Activated naive CD4-positive, alpha-beta T cell treated with anti-CD3 and anti-CD28 coated beads, Interleukin-2, amount 50 U/mL, for 72 hours (primary cell): ENCODE measurements at places on chromosomes 5 and 9. TPM values are rescaled to one million over a fixed set of nuclear protein-coding genes. Genes with fewer than 3 reads are reported as not detected.

- no peak for DNase-seq
Observed at GRCh38 chr5:86684222-86684621, 66.5 kb downstream of the COX7C start.

DNA sequence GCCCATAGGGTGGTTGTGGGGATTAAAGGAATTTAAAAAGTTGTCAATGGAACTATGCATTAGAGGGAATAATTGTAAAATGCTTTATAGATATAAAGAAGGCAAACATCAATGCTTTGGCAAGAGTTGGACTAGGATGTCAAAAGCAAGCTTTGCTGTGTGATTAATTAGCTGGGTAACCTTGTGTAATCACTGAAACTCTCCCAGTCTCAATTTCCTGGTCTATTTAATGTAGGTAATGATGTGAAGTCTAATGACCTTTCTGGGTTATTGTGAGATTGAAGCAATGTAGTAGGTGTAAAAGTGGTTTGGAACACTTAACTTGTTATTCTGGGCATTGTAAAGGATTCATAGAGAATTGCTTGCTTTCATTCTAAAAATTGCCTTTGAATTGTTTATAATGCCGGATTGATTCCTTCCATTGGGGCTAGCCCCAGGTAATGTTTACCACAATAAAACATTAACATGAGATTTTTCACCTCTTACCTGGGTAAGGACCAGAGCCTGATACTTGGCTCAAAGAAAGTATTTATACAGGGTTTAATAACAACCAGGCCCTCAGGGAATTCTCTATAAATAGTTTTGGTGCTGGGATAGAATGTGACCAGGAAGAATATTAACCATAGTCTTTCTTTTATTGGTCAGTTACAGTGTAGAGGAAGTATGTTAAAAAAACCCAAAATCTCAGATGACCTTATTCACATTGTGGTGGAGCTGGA, 30.0 kb upstream of the CLINT1 start:
- no peak for DNase-seq

DNA sequence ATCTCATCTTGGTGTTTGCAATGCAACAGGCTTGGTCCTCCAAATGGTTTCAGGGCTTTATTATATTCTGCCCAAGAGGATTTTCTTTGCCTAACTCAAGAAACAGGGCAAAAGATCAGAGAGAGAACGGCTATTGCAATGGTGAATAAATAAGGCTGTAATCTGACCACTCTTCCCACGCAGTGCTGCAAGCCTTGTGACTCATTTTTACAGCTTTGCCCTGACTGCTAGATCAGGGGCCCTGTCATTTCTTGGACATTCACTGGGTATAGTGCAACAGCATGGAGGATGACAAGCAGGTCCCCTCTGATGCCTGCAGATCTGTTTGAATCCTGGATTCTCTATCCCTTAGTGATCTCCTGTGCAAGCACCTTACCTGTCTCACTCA, 459.1 kb downstream of the EBF1 start:
- no peak for DNase-seq

Gene FLT4
- total RNA-seq, result 2.6 TPM

DNA sequence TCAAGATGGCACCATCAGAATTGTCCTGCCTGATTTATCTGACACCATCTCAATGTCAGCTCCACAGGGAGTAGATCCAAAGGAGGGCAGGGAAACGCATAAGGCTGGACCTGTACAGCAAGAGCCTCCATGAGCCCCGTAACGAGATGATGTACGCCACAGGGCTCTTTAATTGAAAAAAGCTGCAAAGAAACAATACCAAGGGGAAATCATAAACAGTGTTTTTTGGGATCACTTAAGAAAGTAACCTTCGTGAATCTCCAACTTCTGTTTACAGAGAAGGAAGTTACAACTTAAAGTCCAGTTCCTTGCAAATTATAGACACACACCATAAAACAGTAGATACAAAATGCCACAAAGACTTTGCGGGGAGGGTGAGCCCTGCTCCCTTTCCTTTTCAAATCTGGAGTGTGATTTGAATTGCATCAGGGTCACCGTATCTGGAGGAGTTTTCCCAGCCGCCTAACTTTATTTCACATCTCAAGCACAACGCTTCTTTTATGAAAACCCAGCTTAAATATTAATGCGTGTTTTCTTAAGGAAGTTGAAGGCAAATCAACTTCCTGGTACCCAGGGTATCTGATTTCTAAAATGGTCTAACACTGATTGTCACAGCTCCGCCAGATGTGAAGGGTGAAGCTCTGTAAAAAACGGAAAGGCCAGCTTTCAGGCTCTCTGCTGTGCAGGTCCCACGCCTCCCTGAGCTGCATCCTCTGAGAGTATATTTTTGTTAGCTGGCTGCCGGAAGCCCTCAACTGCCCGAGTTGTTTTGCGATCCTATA, 88.9 kb downstream of the EBF1 start:
- DNase-seq, result no peak

Gene SPINK1
- not detected for total RNA-seq

DNA sequence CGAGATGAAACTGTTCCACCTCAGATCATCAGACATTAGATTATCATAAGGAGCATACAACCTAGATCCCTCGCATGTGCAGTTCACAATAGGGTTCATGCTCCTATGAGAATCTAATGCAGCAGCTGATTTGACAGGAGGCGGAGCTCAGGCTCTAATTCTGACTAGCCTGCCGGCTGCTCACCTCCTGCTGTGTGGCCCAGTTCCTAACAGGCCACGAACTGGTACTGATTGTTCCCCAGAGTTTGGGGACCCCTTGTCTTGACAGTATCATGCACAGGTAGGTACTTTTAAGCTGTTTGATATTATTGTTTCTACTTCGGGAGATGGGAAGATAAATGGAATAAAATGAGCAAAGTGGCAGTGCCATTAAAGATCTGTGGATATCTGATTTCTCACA, 66.9 kb downstream of the ZCCHC7 start:
- DNase-seq, result no peak

Gene GADD45G
- total RNA-seq, result 3.8 TPM
